ENCODE measurements at places on chromosomes 11 and 22. TPM values are rescaled to one million over a fixed set of nuclear protein-coding genes. Genes with fewer than 3 reads are reported as not detected.

GRCh38 chr11:47905358-47906059, 57.4 kb upstream of the NUP160 start:
- DNase-seq = peak; percentile 97

GRCh38 chr11:35917676-35918075, 26.2 kb upstream of the LDLRAD3 start:
- DNase-seq = no peak

DNA sequence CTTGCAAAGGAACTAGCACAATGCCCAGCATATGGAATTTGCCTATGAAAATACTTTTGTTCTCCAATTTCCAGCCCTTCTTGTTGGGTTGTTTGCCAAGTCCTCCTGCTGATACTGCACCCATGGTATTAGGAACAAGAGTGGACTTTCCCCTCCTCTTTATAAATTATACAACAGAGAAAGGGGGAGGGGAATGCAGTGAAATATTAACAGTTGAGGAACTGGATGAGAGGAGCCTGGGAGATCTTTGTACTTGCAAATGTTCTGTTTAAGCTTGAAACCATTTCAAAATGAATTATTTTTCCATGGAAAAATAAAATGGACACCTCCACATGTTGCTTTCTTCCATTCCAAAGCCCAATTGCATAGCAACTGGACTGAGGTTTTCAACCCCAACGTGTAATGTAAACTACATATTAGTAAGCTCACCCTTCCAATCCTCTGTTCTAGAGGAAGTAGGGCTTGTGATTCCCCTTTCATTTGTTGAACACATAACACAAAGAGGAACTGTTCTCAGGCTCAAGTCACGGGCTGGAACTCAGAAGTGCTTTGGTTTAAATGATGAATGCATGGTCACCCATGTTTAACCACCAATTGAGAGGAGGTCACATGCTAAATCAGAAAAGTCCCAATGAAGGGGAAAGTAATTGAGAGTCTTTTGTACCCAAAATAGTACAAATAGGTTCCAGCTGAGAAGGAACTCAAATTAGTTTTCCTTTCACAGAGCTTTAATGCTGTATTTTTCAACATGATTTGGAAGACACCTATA, 66.2 kb upstream of the ZC3H12C start:
- DNase-seq = no peak

DNA sequence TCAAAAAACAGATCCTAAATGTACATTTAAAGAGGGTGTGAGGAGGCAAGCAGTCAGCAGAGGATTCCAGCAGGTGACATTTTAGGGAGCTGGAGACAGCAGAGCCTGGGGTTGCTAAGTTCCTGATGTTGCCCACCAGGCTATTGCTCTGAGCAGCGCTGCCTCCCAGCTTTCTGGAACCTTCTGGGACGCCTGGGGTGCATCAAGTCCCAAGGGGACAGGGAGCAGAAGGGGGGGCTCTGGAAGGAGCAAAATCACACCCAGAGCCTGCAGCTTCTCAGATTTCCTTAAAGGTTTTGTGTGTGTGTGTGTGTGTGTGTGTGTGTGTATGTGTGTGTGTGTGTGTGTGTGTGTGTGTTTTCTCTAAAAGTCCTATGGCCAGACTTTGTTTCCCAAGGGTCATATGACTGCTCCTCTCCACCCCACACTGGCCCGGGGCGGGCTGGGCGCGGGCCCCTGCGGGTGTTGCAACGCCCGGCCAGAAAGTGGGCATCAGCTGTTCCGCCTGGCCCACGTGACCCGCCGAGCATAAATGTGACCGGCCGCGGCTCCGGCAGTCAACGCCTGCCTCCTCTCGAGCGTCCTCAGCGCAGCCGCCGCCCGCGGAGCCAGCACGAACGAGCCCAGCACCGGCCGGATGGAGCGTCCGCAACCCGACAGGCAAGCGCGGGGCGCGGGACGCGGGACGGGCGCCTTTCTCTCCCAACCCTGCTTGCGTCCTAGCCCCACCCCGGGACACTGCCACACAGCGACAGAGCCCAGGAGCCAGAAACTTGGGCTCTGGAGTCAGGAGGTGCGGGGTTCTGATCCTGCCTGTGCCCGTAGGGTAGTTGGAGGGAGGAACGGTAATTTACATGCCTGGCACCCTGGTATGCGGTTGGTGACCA, at the start of gene HMOX1:
Gene HMOX1, plus strand, starts transcription at position 560 of the 887 bp plus-strand sequence. Its CDS starts 78 bp downstream, at position 638.
- peak; percentile 86 for DNase-seq

GRCh38 chr22:26082866-26083265, 86.4 kb upstream of the SEZ6L start:
- DNase-seq = no peak

DNA sequence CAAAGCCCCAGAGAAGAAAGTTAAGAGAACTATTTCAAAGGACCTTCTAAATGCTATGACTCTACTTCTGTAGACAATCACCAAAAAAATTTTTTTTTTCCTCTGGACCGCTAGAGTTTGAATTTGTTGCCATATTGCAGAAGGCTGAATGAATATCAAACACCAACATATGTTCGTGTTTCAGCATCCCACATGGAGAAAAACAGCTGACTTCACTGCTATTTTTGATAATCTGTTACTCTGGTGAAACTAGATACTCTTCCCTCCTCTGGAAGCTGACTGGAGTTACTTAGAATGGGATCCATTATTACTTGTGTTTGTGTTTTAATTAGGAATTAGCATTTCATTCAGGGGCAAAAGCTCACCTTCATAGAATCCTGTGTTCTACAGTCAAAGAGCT, 447.0 kb downstream of the AASDHPPT start:
- no peak for DNase-seq

- DNase-seq = no peak
Observed at GRCh38 chr11:128517451-128518230, 69.7 kb downstream of the ETS1 start.

DNA sequence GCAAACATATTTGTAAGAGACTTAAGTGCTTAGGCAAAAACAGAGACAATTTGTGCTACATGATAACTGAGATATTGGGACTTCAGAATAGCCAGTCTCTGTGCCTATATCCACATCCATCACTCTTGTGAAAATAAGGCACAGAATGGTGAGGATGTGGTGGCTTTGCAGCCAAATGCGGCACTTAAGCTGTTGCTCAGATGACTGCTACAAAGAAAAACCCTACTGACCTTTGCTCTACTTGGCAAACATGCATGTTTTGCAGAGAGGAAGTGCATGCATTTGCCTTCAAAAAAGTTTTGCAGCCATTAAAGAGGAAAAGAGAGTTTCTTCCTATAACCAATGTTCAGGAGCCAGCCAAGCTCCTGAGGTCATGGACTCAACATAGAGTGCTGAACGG, 675.0 kb upstream of the KIRREL3 start:
- peak; percentile 15 for DNase-seq

GRCh38 chr22:50253046-50253915, 2.2 kb upstream of the HDAC10 start:
- no peak for DNase-seq

- no peak for DNase-seq
Observed at GRCh38 chr11:102632026-102632425, 6.9 kb upstream of the MMP20 start.

- DNase-seq = no peak
Observed at GRCh38 chr11:78111298-78111697, 28.1 kb downstream of the ALG8 start.

DNA sequence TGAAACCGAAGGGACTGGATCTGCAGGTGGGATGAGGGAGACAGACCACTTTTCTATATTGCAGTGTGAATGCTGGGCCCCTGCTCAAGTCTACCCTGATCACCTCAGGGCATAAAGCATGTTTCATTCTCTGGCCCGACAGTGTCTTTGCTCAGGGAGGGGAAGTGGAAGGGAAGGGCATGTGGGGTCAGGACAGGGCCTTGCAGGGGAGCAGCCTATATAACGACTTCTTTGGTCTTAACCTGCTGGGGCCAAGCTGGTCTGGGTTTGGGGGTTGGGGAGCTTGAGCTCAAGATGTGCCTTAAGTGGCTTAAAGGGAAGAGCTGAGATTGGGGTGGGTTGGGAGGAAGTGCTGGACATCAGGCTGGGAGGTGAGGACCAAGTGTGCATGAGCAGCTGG, 86.4 kb downstream of the GDPD4 start:
- no peak for DNase-seq

DNA sequence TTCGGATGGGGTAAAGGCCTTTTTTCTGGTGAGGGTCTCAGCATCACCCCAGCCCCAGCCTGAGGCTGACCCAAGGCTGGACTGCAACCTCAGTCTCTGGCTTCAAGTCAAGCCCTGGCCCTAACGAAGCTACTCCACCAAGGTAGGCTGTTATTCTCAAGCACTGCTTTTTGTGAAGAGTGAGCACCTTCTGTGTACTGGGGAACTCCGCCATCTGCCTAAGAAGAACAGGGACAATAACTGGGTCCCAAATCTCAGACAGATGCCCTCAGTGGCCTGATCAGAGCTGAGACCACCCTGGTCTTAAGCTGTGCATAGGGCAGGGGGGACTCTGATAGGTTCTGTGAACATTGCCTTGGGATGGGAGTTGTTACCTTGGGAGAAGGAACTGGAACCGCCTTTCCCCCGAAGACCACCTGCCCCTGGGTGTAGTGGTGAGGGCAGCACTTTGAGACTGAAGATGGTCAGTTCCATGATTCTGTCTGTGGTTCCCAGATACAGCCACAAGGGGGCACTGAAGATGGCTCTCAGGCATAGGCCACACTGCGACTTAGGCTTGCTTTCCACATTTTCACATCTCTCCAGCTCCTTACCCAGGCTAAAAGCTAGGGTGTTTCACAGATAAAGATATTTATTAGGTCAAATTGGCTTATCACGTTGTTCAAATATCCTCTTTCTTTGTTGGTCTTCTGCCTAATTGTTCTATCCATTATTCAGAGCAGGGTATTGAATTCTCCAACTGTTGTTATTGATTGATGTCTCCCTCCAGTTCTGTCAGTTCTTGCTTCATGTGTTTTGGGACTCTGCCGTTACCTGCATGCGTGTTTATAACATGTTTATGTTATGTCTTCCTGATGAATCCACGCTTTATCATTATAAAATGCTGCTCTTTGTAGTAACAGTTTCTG, 11.8 kb upstream of the UVRAG start:
- peak; percentile 84 for DNase-seq

- DNase-seq = no peak
Observed at GRCh38 chr11:121372671-121373429, 79.3 kb upstream of the SORL1 start.

MAJIN gene
- polyA plus RNA-seq = 0.07 TPM

EFCAB6 gene
- 0.07 TPM for polyA plus RNA-seq

MOGAT2 gene
- polyA plus RNA-seq = not detected

CHST1 gene
- 12.6 TPM for polyA plus RNA-seq

MIAT gene
- polyA plus RNA-seq = 0.03 TPM

ESAM gene
- 383 TPM for polyA plus RNA-seq

STK33 gene
- polyA plus RNA-seq = 0.63 TPM

RIBC2 gene
- polyA plus RNA-seq = 1.2 TPM
